ENCODE measurements at places on chromosomes 3 and 15.

GRCh38 chr3:128969993-128970739, 23.7 kb downstream of the CFAP92 start:
- no peak overlapping the region for H3K27ac ChIP-seq
- no peaks in the 10 kb centered on the region for H3K36me3 ChIP-seq
- no peak overlapping the region for H3K4me3 ChIP-seq
- peak; percentile 73 for DNase-seq
- peaks cover 3% of the 10 kb centered on the region for H3K27me3 ChIP-seq

DNA sequence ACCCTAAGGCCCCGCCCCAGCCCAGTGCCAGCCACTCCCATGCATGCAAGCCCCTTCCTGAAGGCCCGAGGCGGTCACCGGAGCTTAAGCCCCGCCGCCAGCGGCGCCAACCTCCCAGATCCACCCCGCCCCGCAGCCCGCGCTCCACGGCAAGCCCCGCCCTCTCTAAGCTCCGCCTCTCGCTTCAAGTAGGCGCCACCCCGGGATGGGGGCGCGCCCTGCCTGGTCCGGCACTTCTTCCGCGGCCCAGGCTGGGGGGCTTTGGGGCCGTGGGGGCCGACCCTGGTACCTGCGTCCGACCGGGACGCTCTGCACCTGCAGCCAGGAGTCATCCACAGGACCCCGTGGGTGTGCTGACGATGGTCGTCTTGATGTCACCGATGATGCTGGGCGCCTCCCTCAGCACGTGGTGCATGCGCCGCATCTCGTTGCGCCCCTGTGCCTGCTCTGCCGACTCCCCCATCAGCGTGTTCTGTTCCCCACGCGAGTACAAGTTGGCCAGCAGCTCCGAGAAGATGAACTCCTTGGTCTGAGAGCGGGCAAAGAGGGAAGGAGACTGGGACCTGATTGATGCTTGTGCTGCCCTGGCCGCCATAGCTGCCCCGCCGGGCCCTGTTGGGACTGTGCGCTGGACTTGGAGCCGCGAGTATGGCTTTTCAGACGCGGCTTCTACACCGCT, 26.1 kb upstream of the CSPG4 start:
- peak overlapping the region; percentile 85 for H3K4me3 ChIP-seq
- peak overlapping the region; percentile 6 for H3K27ac ChIP-seq
- DNase-seq: peak; percentile 91
- peaks cover 26% of the 10 kb centered on the region for H3K4me1 ChIP-seq
- H3K27me3 ChIP-seq: peaks cover 9% of the 10 kb centered on the region

- H3K36me3 ChIP-seq: no peaks in the 10 kb centered on the region
- DNase-seq: peak; percentile 61
- peak within 1 kb of the TSS; percentile 94 for H3K27ac ChIP-seq
- peaks cover 13% of the 10 kb centered on the region for H3K4me1 ChIP-seq
Measured at GRCh38 chr15:22980189-22981050, at the start of gene CYFIP1. Gene CYFIP1 (minus strand): TSS chr15:22980368. CDS start chr15:22947285, 33,083 bp downstream.

DNA sequence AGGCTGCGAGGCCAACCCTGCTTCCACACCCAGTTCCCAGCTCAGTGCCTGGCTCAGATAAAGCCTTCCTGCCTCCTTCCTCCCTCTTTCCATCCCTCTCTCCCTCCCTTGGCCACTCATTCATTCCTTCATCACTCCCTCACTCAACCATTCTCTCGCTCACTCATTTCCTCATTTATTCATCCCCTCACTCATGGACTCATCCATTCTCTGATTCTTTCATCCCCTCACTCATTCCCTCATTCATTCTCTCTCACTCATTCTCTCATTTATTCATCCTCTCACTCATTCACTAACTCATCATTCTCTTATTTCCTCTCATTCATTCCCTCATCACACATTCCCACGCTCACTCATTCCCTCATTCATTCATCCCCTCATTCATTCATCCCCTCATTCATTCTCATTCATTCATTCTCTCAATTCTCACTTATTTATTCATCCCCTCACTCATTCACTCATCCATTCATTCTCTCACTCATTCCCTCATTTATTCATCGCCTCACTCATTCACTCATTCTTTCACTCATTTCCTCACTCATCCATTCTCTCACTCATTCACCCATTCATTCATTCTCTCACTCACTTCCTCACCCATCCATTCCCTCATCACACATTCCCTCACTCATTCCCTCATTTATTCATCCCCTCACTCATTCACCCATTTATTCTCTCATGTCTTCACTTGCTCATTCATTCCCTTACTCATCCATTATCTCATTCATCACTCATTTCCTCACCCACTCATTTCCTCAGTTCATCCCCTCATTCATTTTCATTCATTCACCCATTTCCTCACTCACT, 13.2 kb downstream of the ABTB1 start:
- H3K27ac ChIP-seq: no peak overlapping the region
- no peak for DNase-seq
- peaks cover 13% of the 10 kb centered on the region for H3K4me1 ChIP-seq
- H3K36me3 ChIP-seq: no peaks in the 10 kb centered on the region
- no peaks in the 10 kb centered on the region for H3K27me3 ChIP-seq

- H3K4me3 ChIP-seq: no peak overlapping the region
- H3K27me3 ChIP-seq: no peaks in the 10 kb centered on the region
- H3K4me1 ChIP-seq: peaks cover 64% of the 10 kb centered on the region
- no peak for DNase-seq
Measured at GRCh38 chr3:171895291-171895690, 52.1 kb downstream of the TMEM212 start.

All from mesothelial cell of epicardium (in vitro differentiated cells).